ENCODE measurements at places on chromosomes 13 and 19. TPM values are rescaled to one million over a fixed set of nuclear protein-coding genes. Genes with fewer than 3 reads are reported as not detected.

The C13orf42 gene
- total RNA-seq = not detected

The POU2F2 gene
- not detected for total RNA-seq

The ZNF486 gene
- 3.0 TPM for total RNA-seq

The YIF1B gene
- 118 TPM for total RNA-seq

The KIR3DL1 gene
- total RNA-seq = not detected

The KLK15 gene
- not detected for total RNA-seq

The KL gene
- not detected for total RNA-seq

The CCDC169 gene
- 8.1 TPM for total RNA-seq

The PRR20C gene
- total RNA-seq = not detected

The PODNL1 gene
- 2.1 TPM for total RNA-seq

The RAB3D gene
- 1.3 TPM for total RNA-seq

The ZNF225 gene
- total RNA-seq = 3.6 TPM

The ZNF814 gene
- 4.9 TPM for total RNA-seq

The EHD2 gene
- total RNA-seq = 66.0 TPM

The APOC1 gene
- 2.5 TPM for total RNA-seq

The ZNF132 gene
- total RNA-seq = 5.7 TPM

The ANKLE1 gene
- 0.40 TPM for total RNA-seq

The GCDH gene
- total RNA-seq = 31.9 TPM

The ADM5 gene
- 1.2 TPM for total RNA-seq
